Common myeloid progenitor, CD34-positive (primary cell): ENCODE measurements at places on chromosomes 2 and 18.

DNA sequence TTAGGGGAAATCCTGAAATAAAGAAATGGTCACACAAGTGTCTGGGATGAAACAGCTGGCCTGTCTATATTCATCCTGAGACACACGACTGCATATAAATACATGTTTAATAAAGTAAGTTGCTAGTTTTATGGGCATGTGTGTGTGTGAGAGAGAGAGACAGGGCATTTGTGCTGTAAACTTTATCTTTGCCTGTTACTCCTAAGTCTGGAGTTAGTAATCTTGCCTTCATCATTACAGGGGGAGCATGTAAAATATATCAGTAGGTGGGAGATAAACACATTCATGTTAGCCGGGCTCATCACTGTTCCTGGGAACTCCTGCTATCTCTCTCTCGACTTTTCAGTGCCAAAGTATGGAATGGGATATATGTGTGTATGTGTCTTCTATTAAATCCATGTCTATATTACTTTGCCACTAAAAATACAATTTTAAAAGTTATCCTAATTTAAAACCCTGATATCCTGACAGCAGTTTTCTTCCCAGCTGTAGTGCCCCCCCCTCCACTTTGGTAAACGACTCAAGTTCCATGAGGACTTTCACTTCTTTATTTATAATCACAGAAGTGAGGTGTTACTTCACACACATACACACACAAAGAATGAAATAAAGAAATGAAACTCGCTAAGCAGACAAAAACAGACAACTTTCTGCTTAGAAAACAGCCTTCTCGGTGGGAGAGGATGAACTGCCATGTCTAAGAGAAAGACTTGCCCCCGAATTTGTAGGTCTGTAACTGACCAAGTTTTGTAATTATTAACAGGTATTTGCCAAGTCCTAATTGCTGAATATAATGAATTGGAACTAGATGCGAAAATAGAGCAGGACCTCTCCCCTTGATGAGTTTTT is 947 bp downstream of the ZEB2 start:
- DNase-seq, result no peak

GRCh38 chr2:154706660-154707059 is 8.2 kb downstream of the KCNJ3 start:
- no peak for DNase-seq

DNA sequence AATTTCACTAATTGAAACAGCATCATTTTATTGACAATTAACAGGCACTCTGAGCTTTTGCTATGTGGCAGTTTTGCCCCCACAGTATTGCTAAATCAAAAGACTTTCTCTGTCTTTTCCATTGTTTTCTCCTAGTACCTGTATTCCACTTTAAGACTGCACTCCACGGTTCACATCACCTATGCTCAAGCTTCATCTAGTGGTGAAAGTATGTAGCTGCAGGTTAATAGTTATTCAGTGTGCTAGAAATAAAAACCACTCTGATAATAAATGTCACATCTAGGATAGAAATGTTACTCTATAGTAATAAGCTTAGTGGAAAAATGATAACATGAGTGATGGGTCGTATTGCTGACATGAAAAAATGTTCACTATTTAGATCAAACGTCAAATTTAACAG is 24.6 kb downstream of the ARL6IP6 start:
- DNase-seq, result no peak

DNA sequence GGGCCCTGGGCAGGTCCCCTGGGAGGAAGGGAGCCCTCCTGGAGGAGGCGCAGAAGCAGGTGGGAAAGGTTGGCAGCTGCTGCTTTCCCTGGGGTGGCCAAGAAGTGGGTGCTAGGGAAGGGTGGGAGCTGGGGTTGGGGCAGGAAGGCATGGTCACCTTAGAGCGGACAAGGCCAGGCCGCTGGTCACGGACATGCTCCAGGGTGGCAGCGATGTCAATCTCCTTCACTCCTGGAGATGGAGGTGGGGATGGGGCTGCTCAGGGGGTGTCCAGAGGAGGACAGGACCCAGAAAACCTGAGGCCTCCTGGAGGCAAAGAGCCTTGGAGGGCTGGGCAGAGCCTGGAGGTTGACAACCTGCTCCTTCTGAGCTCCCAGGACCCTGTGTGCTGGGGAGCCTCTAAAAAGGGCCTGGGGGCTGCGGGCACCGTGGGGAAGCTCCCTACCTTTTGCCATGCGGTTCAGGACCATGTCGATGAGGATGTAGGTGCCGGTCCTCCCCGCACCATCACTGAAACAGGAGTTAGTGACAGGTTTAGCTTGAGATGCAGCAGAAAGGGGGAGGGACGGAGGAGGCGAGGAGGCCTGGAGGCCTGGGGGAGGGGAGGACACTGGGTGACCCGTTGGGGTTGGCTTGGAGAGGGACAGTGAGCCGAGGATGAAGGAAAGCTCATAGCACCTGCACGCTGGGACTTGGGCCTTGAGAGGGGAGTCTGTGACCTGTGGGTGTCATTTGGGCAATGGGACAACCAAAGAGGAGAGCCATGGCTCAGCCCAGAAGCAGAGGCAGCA is 11.4 kb downstream of the DNAJB2 start:
- no peak for DNase-seq

GRCh38 chr18:48954886-48955819 is 4.4 kb upstream of the SMAD7 start:
- no peak for DNase-seq

DNA sequence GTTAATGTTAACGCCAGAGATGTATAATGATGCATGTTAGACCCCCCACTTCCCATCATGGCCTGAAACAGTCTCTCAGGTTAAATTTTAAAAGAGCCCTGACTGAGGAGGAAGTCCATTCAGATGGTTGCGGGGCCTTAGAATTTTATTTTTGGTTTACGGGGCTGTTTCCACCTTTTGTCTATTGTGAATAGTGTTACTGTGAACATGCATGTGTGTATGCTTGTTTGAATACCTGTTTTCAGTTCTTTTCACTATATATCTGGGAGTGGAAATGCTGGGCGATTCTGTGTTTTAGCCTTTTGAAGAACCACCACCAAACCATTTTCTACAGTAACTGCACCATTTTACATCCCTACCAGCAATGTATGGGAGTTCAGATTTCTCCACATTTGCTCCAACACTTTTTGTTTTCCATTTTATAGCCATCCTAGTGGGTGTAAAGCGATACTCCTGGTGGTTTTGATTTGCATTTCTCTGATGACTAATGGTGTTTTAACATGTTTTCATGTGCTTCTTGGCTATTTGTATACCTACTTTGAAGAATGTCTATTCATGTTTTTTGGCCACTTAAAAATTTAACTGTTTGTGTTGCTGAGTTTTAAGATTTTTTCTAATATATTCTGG is 133.0 kb downstream of the MYO3B start:
- no peak for DNase-seq

DNA sequence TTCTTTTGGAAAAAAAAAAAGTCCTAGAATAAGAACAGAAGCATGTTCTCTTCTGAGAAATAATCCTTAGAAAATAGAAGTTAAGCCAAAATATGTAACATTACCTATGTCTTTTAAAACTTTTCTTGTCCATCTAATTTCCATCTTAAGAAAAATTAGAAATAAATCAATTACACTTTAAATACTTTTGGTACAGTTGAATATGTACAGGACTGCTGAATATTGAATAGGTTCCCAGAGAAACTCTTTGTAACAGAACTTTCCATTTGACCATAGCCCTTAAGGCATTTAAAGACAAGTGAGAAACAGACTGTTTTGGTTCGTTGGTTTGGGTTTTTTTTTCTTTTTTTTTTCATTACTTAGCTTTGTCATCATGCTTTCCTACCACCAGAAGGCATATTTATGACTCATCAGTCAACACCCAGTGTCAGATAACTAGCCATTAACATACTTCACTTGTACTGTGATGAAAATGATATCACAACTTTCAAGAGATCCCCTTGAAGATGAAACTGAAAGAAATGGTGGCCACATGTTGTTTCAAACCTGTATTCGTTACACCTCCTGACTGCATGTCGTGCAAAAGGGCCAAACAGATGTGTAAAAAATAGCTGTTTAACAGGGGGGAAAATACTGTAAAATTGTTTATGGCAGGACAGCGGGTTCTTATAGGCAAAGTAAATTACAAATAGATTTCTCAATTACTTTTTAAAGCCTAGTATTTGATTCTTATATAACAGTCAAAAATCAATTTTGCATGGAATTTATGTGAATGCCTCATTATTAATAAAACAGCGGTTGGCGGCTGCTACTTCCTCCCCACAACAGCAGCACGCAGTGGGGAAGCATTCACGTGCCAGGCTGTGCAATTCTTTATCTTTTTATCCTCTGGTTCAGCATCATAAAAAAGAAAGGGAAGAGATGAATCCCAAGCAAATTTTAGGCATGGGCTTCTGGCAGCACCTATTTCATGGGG is 280.7 kb upstream of the HNRNPA3 start:
- peak; percentile 88 for DNase-seq

- DNase-seq, result no peak
Observed at GRCh38 chr2:193693758-193694157, 1499.0 kb upstream of the TMEFF2 start.

DNA sequence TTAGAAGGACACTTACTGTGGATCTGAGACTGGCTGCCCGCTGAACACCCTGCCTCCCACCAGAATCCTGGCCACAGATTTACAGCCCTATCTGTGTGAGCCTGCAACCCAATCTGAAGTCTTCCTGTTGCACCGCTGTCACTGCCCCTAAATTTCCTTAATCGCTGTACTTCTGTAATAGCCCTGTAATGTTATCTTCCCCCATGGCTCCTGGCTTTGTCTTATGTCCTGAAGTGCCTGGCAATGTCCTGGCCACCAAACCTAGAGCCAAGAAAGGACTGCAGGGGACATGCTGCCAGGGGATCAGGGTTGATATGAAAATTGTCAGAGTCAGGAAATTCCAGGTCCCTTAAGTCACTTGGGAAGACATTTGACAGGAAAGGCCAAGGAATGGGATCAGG is 52.7 kb downstream of the FHOD3 start:
- DNase-seq, result no peak

DNA sequence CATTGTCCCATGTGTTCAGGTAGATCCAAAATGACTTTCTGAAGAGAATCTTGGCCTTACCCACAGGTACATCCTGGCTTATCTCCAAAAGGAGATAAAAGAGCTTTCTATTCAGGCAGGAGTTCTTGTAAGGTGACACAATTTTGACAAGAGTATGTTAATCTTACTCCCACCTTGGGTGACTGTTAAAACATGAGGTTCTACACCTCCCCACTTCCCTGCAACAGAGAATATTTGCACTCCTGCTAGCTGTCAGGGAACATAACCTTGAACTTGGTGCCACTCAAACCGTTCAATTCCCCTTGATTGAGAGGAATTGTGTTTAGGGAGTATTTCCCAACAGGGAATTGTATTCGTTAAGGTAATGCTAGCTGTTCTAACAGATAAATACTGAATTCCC is 372.5 kb upstream of the KLHL29 start:
- no peak for DNase-seq

- DNase-seq, result no peak
Observed at GRCh38 chr18:57910817-57911216, 107.7 kb upstream of the ATP8B1 start.

GRCh38 chr18:7766346-7766745 is 199.2 kb downstream of the PTPRM start:
- no peak for DNase-seq

- no peak for DNase-seq
Observed at GRCh38 chr2:187748958-187749357, 194.7 kb upstream of the TFPI start.

GRCh38 chr18:79554945-79555645 is 124.5 kb upstream of the CTDP1 start:
- no peak for DNase-seq

DNA sequence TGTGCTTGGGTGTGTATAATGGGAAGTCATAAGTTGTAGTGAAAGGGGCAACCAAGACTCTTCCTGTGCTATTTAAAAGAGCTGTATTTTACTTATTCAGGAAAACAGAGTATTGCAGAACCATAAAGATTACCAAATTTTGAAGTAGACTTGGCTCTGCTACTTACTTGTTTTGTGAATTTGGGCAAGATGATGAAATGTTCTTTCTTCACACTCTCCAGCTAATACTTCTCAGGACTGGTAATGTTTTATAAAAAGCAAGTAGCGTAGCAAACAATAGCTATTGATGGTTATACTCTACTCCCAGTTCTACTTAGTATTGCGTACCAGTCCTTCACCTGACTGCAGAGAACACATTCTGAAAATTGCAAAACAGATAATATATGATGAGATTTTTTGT is 374.1 kb downstream of the ARHGAP15 start:
- DNase-seq, result no peak

DNA sequence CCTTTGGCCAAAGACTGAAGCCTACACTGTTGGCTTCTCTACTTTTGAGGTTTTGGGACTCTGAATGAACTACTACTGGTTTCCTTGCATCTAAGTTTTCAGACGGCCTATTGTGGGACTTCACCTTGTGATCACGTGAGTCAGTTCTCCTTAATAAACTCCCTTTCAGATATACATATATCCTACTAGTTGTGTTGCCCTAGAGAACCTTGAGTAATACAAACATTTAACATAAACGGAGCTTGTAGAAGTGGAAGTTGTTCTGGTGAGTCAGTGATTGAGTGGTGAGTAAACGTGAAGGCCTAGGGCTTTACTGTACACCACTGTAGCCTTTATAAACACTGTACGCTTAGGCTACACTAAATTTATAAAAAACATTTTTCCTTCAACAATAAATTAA is 107.2 kb upstream of the CDH2 start:
- no peak for DNase-seq

- DNase-seq, result no peak
Observed at GRCh38 chr2:1863386-1863785, 119.1 kb upstream of the PXDN start.

DNA sequence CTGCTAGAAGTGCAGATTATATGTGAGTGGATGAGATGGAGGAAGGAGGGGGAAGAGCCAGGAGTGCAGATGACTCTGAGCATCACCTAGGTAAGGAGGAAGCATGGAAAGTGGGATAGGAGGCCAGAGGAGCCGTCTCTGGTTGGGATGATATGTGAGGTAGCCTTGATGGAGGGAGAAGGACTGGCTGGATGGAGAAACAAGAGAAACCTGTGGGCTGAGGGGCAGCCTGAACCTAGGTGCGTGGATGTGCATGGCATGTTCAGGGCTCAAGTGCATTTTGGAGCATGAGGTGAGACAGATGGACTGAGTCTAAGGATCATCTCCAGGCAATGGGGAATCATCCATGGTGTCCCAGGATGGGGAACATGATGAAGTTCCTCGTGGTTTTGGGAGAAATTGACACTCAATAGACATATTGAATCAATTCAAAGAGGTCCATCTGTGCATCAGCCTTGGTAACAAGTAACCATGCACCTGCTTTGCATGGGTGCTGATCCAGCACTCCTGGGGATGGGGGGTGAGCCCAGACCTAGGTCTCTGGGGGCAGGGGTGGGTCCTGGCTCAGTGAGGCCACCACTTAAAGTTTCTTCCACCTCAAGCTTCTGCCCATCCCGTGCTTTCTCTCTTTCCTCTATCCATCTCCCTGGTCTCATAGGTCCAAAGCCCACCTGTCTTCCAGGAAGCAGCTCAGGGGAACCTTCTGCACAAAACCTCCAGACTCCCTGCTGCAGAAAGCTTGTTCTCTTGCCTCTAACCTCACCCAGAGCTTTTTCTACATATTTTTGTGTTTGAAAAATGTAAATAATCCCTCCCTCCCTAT is 19.2 kb downstream of the MYCN start:
- DNase-seq, result no peak

- no peak for DNase-seq
Observed at GRCh38 chr2:141522048-141522447, 608.8 kb downstream of the LRP1B start.

GRCh38 chr2:68767996-68768395 is 33.4 kb downstream of the ARHGAP25 start:
- DNase-seq, result no peak

GRCh38 chr2:39875182-39875913 is 96.3 kb upstream of the THUMPD2 start:
- no peak for DNase-seq
